NCI-H526 (cell line): ENCODE measurements at places on chromosomes 6 and 20.

- no peak for DNase-seq
Observed at GRCh38 chr20:18847226-18847755, 33.7 kb downstream of the SCP2D1 start.

GRCh38 chr20:59672576-59672975 is 68.2 kb downstream of the PHACTR3 start:
- no peak for DNase-seq

GRCh38 chr20:22379472-22379871 is 204.9 kb downstream of the FOXA2 start:
- no peak for DNase-seq

DNA sequence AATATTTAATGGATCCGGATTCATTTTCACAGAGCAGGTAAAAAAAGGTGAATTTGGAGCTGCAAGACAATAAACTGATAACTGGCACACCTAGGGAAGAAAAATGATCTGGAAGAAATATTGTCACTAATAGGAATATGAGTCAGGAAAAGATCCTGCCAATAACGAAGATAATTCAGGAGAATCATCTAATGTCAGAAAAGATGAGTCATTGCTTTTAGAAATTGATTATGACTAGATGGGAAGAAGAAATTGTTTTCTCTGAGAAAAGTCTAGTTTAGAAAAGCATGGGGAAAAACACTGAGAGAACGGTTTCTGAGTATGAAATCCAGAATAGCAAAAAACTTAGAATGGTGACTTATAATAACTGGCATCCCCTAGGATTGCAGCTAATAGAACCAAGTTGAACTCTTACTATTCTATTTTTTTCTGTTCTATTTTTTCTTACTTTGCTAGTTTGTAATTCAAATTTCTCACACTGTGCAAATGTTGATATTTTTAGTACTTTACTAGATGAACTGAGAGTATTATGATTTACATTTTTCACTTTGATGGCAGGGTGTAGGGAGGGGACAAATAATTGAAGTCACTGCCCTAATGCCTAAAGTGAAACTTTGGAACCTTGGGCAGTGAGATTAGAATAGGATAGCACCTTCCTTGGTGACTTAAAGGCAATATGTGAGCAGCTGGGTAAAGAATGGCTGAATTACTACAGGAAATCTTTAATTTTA is 38.2 kb upstream of the SUPT3H start:
- DNase-seq, result no peak

DNA sequence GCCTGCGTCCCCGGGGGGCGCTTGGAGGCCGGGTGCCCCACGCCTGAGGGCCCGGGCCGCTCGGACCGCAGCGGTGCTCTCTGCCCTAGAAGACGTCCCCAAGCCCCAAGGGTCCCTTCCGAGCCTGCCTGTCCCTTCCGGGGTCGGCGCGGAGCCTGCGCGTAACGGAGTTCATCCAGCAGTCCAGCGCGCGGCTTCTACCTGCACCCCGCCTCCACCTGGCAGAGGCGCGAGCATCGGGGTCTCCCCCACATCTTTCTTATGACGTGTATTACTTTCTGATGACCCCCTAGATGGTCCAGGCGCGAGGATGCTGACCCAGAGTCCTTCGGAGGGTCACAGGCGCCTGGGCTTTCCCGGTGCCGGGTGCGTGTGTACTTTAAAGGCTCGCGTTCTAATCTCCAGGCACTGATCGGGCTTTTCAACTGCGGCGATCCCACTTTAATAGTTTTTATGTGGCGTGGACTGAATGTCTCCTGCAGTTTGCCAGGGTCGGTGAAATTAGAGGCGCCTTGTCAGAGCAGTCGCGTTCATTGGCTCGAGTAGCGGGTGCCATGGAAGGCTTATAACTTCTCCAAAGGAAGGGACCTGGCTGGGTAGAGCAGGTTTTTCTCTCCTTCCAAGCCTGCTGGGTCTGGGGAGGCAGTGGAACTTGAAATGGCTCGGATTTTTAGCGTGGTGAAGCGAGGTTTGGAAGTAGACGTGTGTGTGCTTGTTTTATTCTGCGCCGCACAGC is 912 bp downstream of the EYA4 start:
- peak; percentile 44 for DNase-seq

DNA sequence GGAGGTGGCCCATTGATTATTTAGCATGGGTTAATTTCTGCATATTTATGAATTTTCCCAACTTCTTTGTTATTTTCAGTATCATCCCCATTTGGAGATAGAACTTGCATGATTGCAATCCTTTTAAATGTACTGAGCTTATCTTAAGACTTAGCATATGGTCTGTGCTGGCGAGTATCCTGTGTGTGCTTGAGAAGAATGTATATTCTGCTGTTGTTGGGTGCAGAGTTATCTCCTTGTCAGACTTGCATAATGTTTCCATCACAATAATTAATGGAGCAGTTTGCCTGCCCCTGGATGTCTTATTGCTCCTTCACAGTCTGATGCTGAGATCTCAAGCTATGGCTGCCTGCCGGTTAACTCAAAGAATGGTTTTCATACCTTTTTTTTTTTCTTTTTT is 112.6 kb downstream of the CDYL start:
- no peak for DNase-seq

- DNase-seq, result no peak
Observed at GRCh38 chr6:155829646-155830045, 374.0 kb upstream of the NOX3 start.

GRCh38 chr6:92906385-92906784 is 513.0 kb downstream of the EPHA7 start:
- no peak for DNase-seq
